ENCODE measurements at places on chromosomes 11 and 22. TPM values are rescaled to one million over a fixed set of nuclear protein-coding genes. Genes with fewer than 3 reads are reported as not detected.

GRCh38 chr11:32991898-32992297 lies 23.8 kb upstream of the DEPDC7 start:
- no peak for DNase-seq

GRCh38 chr11:67054346-67054835 lies 2.3 kb upstream of the RHOD start:
- DNase-seq, result no peak

GRCh38 chr11:118910309-118911112 lies 15.2 kb downstream of the BCL9L start:
- DNase-seq, result peak; percentile 74

DNA sequence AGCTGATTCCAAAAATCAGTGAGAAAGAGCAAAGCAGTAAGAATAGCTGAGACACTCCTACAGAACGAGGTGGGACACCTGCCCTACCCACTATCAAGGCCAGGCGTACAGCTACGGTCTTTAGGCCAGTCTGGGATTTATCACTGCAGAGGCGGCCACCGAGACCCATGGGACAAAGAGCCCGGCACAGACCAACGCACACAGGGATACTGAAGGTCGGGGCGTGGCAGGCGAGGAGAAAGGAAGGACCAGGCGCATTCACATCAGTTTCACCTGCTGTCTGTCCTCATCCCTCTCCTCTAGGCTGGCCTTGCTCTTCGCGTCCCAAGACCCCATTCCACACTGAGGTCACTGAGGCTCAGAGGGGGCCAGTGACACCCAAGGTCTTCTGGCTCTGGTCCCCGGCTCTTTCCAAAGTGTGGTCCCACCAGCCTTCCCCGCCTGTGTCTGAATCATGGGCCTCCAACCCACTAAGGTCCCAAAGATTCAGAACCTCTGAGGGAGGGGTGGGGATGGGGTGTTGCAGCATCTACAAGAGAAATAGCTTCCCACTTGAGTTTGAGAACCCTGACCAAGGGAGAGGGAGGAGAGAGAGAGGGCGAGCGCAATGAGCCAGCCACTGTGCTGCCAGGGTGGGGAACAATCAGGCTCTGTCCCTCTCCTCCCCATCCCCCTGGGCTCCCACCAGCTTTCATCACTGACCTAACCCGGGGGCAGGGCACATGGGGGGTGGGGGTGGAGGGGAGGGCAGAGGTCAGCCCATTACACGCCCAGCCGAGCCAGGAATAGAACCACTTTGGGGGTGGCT lies 7.2 kb upstream of the PICK1 start:
- no peak for DNase-seq

DNA sequence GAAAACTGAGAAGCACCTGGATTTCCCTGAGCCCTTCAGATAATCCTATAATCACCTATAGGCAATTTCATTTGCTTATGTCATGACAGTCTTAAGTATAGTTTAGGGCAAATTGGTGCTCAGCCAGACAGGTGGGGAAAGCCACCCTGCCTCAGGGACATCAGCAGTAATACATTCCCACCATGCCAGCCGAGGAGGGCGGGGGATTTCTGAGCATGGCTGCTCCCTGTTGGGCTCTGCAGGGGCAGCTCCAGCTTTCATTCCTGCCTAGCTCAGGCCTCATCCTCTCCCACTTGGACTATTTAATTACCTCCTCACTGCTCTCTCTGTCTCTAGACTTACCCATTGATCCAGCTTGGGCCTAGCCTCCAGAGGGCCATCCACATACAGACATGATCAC lies 9.0 kb upstream of the DRD2 start:
- no peak for DNase-seq

GRCh38 chr11:45146072-45147016 lies at the start of gene PRDM11:
PRDM11 (plus strand) TSS chr11:45146639; CDS start chr11:45181767, 35,128 bp downstream.
- DNase-seq, result no peak

DNA sequence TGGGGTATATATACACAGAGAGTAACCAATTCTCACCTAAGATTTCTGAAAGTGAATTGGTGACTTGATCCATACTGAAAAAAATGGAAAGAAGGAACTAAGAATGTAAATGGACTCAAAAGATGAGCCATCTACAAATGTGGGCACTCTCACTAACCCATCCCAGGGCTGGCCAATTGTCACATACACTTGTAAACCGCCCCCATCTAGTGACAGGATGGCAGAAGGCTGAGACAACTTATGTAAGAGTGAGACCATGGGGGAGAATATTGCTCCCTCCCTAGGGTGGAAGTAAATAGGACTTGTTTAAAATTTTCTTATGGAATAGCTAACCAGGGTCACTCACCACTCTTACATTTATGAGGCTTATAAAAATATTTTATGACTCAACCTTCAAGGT lies 377.1 kb upstream of the ISX start:
- DNase-seq, result no peak

DNA sequence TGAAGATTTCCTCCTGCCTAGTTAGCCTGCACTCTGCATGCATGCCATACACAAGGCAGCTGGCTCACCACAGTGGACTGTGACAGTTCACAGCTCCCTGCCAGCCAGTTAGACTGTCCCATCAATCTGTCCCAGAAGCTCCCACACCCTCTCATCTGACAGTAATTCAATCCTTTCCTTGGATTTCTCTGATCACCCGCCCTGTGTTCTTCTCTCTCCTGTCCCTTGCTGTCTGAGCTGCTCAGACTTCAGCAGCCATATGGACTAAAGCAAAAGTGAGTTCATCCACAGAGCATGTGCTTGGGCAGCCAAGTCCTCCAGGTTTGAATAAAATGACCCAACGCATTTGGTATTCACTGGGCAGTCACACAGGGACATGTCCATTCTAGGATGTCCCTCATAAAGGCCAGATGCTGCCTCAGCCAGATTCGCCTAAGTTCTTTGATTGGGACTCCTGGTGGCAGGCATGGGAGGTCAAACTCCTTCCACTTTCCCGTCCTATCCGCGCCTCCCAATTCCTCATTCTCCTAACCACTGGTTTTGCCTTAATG lies 54.5 kb upstream of the ZBTB44 start:
- no peak for DNase-seq

GRCh38 chr11:79182794-79183193 lies 258.0 kb downstream of the TENM4 start:
- no peak for DNase-seq

- DNase-seq, result peak; percentile 36
Observed at GRCh38 chr11:129691142-129691541, 124.5 kb upstream of the TMEM45B start.

DNA sequence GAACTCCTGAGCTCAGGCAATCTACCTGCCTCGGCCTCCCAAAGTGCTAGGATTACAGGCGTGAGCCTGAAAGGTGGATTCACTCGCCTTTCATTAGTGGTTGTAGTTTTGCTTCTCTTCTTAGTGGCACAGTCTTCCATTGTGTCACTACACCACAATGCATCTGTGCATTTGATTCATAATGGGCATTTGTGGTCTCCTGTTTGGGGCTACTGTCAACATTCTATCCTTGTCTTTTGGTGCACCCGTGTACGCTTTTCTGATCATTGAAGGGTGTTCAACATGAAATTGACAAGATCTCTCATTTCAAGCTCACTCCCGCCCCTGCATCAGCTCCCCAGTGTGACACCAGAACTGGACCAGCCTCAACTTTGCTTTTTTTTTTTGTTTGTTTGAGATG lies 2.0 kb upstream of the SYT12 start:
- no peak for DNase-seq

DNA sequence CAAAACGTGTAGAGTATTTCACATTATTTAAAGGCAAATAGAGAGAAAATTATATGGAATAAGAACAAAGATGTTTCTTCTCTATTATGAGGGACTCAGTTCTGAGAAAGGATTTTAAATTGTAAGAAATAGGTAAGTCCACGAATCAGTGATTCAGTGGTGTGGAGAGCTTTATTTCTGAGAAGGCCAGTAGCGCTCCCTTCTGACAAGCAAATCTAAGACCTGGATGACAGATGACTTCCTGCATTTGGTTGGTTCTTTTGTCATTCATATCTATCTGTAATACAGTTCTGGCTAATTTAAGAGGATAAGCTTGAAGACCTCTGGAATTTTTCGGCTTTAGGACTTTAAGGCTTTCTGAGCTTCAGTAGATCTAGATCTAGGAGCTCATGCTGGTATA lies 7.0 kb downstream of the CD3E start:
- DNase-seq, result no peak

DNA sequence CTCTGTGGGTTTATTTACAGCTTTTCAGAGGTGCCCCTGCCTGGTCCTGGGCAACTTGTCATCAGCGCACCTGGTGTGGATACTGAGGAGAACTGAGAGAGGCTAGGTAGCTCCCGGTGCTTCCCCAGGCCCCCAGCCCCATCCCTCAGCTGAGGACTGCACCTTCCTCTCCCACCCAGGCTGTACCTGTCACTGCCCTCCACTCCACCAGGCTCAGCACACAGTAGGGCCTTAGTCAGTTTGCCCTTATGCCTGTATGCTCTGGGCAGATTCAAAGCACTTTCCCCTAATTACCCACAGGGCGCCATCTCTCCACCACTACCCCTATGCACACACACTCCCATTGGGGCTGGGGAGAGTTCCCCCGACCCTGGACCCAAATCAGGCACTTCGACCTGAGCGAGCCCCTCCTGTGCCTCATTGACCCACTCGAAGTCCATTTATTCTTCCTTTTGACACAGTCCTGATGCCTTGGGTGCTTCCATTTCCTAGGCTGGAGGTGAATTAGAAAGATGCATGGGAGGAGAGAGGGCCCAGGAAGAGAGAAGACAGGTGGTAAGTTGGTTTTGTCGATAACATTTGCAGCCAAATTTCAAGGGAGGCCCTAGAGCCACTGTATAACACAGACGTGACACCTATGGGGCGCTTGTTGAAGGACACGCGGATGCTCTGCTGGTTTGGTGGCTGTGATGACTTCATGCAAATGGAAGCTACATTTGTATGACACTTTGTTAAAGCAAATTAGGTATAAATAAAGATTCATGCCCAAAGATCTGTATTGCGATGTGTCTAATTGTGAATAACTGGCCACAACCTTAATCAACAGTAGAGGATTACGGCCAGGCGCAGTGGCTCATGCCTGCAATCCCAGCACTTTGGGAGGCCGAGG lies 13.8 kb upstream of the PICK1 start:
- no peak for DNase-seq

GRCh38 chr11:36388071-36388470 lies 92.0 kb downstream of the PRR5L start:
- DNase-seq, result no peak

DNA sequence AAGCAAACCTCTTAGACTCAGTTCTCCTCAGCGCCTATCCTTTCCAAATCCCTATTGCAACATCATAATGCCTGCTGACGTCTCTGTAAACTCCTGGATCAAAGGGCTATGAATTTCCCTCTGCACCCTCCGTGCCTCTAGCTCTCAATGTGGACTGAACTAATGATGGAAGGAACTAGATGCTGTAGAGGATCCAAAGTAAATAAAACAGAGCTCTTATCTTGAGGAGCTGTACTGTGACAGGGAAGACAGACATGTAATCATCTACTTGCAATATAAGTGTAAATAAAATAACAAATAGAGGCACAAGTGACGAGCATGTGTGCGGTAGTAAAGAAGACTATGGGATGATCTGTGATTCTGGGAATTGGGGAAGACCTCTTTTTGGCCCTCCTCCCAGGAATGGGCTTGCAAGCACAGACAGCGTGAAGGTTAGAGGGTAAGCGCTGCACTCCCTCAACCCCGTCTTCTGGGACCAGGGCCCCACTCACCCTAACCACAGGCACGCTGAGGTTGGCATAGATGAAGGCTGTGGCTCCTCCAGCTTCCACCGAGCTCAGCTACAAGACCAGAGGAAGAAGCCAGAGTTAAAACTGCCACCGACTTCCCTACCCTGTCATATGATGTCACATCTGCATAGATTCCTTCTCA lies 42.2 kb downstream of the P4HA3 start:
- no peak for DNase-seq

DNA sequence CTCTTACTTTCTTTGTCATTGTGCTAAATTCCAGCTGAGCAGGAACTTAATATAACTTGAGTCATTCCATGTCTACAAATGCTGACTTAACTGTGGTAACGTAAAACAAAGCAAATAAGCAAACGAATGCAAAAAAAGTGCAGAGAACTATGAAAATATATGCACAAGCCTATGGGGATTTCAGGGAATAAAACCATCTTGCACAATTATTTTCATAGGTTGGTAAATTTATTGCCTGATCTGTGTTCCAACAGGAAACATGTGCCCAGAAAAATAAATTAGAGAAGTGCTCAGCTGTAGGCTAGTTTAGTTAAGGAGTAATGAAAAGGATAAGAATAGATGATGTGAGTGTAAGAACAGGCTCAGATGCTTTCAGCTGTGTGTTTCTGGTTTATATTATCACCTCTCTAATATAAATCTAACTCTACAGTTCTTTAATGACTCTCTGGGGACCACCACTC lies 1169.3 kb downstream of the LRRC4C start:
- no peak for DNase-seq

- DNase-seq, result no peak
Observed at GRCh38 chr11:76510060-76511047, 65.5 kb downstream of the EMSY start.

DNA sequence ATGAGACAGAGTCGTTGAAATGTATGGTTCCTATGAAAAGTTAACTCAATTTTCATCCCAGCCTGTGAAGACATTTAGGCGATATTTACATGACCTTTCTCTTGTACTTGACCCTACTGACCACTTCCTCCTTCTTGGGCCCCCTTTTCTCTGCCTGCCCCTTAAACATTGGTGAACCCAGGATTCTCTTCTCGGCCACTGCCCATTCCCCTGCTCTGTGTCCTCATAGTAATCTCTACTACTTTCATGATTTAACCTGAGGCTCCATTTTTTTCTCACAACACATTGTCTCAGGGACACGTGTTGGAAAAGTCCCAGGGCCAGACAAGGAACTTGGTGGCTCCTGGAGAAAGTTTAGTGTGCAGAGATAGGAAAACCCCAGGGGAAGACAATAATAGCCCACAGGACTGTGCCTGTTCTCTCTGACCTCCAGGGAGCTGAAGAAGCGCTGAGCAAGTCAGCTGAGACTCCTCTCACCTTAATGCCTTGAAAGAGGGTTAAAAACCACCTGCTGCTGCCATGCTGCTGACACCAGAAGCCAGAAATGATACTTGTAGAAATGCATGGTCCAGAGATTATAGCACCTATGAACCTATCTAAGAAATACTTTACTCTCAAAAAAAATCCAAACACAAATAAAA lies 42.5 kb upstream of the SPATA19 start:
- DNase-seq, result no peak

GRCh38 chr11:9525116-9525515 lies 48.4 kb upstream of the WEE1 start:
- DNase-seq, result no peak

GRCh38 chr11:11076276-11076675 lies 218.4 kb upstream of the ZBED5 start:
- no peak for DNase-seq

Gene GNG3
- 0.24 TPM for total RNA-seq

Gene CYB5R2
- total RNA-seq, result 3.4 TPM

Gene UPB1
- total RNA-seq, result 0.12 TPM

Gene MYBPC3
- not detected for total RNA-seq

Gene APOA4
- not detected for total RNA-seq

Gene SLC35E4
- 7.4 TPM for total RNA-seq

Gene SLC5A12
- total RNA-seq, result not detected

Gene SCUBE1
- total RNA-seq, result not detected

Gene CALCA
- not detected for total RNA-seq

Gene TMPRSS13
- 1.2 TPM for total RNA-seq

Gene SHISAL1
- not detected for total RNA-seq
